Kidney tubule cell (primary cell): ENCODE measurements at places on chromosomes 7 and 10.

DNA sequence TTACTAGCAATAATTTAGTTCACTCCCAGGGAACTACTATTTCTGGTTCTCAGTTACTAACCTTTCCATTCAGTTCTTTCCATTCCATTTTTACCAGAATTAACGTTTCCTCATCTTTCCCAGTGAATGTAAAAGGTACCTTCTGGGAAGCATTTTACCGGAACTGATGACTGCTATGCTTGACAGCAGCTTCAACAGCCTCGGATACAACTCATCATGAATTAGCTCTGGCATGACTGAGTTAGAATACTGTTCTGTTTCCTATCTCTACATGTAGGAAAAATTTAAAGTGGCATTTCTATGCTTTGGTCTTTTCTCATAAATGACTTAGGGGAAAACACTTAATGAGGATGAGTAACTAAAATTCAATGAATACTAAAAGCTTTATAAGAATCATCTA is 18.6 kb downstream of the TAS2R41 start:
- DNase-seq, result no peak

DNA sequence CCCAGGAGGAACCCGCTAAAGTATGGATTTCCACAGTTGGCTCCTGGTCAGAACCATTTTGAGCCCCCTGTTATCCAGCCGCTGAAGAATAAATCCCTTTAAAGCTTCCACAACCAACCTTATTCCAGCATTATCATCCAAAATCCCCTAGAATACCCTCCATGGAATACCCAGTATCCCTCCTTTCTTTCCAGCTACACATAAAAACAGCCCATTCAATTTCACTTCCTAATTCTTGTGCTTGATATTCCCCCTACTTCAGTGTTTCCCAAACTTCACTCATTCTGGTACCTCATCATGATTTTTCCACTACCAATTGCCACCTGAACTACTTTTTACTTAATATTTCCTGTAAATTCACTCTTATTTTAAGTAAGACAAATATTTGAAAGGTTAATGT is 3.1 kb downstream of the MACC1 start:
- no peak for DNase-seq

GRCh38 chr10:128263891-128264688 is 137.9 kb upstream of the MKI67 start:
- peak; percentile 59 for DNase-seq

GRCh38 chr7:36244429-36244828 is 91.4 kb downstream of the EEPD1 start:
- no peak for DNase-seq

DNA sequence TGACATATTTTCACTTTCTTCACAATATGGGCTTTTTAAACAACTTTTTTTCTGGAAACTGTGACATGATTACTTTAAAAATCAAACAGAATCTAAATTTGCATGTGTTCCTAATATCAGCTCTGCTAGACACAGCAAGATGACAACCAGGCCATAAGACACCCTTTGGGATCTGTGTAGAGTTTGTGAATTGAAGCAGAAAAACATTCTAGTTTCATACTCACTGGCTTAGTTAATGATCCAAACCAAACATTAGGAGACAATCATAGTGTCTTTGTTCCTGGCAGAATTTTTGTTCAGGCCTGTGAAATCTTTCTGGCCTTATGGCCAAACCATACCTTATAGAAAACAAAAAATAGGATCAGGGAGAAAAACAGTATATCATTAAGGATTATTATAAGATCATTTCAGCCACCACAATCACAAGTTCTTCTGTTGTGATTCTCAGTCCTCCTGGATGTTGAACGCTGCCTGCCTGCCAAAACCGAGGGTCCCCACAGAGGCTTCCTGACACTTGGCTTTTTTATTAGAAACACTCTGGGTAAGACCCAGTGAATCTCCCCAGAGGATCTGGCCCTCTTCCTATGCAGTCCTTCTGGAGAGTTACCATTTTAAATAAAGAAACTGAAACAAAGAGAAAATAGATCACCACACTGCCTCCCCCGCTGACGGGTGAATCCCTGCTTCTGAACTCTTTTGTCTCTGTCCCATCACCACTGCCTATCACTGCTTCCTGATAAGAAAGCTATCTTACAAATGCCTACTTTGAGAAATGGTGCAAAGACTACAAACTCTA is 79.2 kb upstream of the PPP1R3C start:
- DNase-seq, result no peak
